Stimulated activated CD4-positive, alpha-beta T cell treated with anti-CD3 and anti-CD28 coated beads, Interleukin-1b, Interleukin-23, amount 100 ng/mL, for 1 hour (primary cell): ENCODE measurements at places on chromosomes 4 and X.

GRCh38 chr4:113406723-113407016 lies 354.9 kb downstream of the CAMK2D start:
- no peak for DNase-seq

DNA sequence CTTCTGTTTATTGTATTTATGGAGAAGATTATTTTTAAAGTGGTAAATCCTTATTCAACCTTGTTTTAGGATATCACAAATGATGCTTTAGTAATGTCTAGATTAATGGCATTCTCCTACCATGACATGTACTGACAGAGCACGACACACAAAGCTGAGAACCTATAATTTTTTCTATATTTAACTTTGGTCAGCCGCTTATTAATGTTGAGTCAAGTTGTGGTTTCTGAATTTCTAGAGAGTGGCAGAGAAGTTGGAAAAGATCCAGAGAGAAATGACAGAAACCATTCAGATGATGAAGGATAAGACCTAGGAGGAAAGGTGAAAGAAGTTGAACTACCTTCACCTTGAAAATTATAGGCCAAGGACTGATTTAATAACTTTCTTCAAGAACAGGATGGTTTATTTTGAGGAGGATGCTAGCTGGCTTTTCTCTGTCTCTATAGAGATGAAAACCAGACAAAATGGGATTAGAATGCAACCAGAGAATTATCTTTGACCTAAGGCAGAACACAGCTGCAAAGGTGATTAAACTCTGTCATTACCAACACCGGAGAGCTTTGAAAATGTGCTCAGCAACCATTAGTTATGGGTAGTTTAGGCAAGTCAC lies 62.6 kb upstream of the TSPAN5 start:
- no peak for DNase-seq

- DNase-seq: no peak
These were observed 758 bp downstream of the SDAD1 start for GRCh38 chr4:75989846-75990528.

GRCh38 chr4:169312690-169313422 lies 42.1 kb upstream of the SH3RF1 start:
- DNase-seq: no peak

- DNase-seq: no peak
These were observed 1982.5 kb downstream of the ARAP2 start for GRCh38 chr4:34261799-34262314.

DNA sequence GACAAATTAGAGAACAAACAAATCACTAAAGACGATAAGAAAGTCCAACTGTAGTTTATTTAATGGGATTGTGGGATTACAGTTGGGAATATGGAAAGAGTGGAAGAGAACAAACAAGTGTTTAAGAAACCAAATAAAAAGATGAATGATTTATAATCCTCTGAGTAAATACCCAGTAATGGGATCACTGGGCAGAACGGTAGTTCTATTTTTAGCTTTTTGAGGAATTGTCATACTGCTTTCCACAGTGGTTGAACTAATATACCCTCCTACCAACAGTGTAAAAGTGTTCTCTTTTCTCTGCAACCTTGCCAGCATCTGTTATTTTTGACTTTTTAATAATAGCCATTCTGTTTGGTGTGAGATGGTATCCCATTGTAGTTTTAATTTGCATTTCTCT lies 15.0 kb downstream of the C4orf51 start:
- no peak for DNase-seq

- no peak for DNase-seq
These were observed 339.6 kb downstream of the ANKRD50 start for GRCh38 chr4:124372916-124373315.
